NCI-H1930 (cell line): ENCODE measurements at places on chromosomes 1 and 21.

DNA sequence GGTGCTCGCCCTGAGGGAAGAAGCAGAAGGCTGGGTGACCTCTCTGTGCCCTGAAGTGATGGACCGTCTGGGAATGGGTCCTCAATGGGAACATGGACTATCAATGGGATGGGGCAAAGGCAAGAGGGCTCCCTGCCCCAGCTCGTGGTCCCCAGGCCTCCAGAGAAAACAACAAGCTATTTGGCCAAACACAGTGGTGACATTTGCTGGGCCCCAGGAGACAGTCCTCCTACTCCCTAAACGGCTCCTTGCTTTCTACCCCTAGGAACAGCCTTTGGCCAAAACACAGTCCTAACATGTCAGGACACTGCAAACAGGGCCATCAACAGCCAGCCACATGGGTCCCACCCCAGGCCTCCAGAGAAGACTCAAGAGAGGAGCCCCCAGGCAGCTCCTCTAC, 102.8 kb downstream of the RAVER2 start:
- DNase-seq: no peak

DNA sequence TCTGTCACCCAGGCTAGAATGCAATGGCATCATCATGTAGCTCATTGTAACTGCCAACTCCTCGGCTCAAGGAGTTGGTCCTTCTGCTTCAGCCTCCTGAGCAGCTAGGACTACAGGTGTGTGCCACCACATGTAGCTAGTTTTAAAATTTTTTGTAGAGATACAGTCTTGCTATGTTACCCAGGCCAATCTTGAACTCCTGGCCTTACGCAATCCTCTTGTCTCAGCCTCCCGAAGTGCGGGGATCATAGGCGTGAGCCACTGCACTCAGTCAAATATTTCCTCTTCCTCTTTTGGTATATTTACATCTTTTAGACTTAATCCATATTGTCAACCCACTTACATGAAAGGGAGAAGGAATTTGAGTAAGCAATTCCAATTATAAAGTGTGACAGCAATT, 121.1 kb downstream of the EVI5 start:
- no peak for DNase-seq

DNA sequence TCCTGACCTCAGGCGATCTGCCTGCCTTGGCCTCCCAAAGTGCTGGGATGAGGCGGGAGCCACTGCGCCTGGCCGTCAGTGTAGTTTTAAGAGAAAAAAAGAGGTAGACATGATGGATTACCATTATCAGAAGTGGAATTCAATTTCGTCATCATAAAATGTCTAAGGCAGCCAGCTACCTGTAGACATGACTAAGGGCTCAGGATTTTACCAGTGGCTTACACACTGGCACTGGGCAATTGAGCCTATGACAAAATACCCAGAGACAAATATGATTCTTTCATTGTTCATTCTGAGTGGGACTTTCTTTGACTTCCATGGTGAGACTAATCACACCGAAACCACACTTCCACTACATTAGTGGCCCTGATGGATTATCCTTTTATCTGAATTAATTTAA, 181.5 kb downstream of the GABPA start:
- DNase-seq: no peak

DNA sequence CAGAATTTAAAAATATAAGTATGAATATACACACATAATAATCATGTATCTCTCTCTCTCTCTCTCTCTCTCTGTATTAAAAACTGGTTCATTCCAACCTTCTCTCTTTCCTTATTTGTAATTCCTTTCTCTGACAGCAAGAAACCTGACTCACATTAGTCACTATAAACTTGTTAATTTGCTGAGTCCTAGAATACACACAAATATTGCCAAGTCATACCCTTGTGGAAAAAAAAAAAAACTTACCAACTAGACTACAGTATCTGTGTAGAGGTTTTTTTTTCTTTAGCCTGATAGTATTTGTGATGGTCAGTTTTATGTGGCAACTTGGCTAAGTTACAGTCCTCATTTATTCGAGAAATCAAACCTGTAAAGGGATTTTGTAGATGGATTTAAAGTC, 26.3 kb upstream of the NHLH2 start:
- DNase-seq: no peak

DNA sequence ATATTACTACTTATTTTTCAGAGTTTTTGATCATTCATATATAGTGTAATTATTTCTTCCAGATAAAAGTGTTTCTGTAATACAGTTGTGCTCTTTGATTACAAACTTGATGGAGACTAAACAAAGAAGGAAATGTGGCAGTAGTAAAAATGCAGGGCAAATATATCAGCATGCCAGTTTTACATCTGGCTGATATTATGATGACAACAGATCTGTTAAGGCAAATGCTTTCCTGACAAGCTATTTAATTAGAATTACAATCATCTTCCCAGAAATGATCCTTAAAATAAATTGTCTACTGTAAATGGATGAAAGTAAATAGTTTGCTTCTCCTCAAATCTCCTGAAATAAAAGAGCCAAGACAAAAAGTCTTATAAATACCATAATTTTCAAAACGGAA, 1659.8 kb downstream of the BRINP3 start:
- no peak for DNase-seq

DNA sequence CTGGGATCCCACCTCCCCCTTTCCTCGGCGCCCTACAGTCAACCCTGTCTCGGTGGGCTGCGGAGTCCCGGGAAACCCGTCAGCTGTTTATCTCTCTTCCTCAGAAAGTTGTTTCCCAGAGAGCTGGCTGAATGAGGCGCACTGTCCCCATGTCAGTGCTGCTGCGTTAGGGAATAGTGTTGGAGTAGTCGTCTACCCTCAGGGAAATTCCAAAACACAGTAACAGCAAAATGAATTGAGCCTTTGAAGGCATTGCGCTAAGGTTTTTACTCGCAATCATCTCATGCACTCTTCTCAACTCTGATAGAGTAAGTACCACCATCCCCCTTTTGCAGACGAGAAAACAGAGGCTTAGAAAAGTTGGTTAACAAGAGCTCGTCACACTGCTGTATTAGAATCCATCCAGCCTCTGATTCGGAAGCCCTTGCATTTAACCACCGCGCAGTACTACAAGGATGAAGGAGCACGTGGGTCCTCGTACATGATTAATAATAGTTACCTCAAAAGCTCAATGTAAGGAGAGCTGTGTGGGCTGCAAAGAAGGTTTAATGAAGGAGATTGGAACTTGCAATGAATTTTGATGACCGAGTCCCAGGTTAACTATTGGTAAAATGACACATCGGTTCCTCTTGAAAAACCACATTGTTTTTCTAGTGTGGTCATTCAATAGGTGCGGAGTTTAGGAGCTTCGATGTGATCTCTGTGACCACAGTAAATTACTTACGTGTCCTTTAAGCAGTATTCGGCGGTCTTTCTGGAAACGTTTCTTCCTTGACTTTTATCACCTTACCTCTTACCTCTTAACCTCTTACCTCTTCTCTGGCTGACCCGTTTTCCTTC, 788 bp upstream of the EDEM3 start:
- DNase-seq: no peak

- no peak for DNase-seq
Measured at GRCh38 chr1:233477359-233477758, 136.5 kb upstream of the KCNK1 start.

GRCh38 chr1:183735069-183735860, 69.7 kb upstream of the RGL1 start:
- no peak for DNase-seq
